Adrenal gland (tissue), 19 donors: ENCODE measurements at places on chromosomes 3 and 15.

DNA sequence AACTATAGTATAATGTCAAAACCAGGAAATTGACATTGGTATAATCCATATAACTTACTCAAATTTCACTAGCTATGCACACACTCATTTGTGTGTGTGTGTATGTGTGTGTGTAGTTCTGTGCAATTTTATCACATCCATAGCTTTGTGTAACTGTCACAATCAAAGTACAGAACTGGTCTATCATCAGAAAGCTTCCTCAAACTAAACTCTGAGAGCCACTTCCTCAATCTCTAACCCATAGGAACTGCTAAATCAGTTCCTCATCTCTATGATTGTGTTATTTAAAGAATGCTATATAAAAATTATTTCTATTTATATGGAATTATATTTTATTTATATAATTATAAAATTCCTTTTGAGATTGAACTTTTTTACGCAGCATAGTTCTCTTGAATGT lies 18.1 kb downstream of the LNP1 start:
- DNase-seq = no peak

DNA sequence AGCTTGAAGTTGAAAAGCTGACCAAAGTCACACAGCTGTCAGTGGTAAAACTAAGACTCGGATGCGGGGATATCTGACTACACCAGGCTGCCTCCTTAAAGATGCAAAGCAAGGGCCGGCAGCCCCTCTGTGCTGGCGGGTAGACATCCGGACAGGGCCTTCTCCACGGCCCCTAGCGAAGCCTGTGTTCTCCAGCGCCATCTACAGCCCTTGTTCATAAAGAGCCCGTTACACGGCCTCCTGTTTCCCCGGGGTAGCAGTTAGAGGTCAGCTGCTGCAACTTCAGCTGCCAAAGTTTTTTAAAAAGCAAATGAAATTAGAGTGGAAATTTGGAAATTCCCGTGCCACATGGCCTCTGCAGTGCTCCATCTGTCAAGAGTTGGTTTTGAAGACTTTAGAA lies 383.0 kb downstream of the TBL1XR1 start:
- DNase-seq = peak; percentile 63

DNA sequence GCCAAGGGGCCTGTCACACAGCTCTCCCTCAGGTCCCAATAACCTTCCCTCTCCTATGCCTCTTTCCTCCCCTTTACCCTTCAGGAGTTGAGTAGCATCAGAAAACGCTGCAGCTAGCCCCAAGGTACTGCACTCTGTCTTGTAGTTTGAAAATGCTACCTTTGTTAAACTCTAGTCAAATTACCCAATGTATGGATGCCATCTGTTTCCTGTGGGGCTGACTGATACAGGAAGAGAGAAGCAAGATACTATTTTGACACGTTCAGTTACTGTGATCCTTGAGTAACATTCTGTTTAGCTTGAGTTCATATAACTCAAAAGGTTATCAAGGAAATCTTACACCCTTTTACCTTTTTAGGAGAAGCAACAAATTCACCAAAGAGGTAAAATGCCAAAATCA lies 493.1 kb downstream of the FHIT start:
- no peak for DNase-seq

GRCh38 chr15:84969257-84969656 lies 12.4 kb upstream of the PDE8A start:
- peak; percentile 10 for DNase-seq

DNA sequence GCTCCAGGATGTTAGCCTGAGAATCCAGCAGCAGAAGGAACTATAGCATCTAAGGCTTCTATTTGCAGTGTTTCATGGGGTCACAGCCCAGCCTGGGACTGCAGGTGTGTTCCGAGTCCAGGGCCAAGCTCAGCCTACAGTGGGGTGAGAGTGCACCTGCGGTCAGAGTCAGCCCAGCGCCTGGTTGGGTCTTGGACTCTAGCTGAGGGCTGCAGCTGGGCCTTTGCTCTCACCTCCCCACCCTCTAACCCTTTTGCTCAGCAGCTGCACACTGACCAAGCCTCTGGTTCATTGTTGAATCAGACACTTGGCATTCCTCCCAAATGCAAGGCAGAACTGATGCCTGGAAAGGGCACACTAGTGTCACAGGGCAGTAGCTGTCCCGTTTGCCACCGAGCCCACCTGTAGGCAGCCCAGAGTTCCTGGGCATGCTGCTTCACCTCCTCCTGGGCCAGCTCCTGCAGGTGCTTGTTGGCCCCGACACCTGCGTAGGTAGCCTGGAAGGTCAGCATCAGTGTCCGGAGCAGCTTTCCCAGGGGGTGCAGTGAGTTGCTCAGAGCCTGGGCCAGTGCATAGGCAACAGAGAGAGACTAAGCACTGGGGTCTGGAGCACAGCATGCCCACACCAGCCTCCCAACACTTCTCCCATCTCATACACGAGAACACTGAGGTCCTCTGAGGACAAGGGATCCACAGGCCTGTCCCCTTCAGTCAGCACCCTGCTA lies 17.5 kb downstream of the ALS2CL start:
- DNase-seq = no peak

DNA sequence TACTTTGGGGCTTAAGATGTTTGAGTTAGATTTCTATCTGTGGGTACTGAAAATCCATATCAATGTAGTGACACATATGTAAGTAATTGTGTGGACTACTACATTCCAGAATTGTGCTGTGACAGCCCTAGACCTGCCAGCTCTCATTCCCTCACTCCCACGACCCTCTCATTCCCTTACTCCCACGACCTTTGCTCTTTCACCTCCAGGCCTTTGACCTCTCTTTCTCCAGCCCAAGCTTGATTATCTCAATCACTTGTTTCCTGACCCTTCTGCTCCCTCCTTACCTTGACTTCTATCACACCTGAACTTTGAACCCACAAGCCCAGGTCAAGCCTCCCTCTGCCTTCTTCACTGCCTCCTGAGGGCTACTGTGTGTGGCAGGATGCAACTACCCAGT lies 3.6 kb upstream of the RUVBL1 start:
- no peak for DNase-seq

GRCh38 chr15:101497484-101498034 lies 8.1 kb upstream of the PCSK6 start:
- no peak for DNase-seq
